ENCODE measurements at places on chromosomes 6 and 20. TPM values are rescaled to one million over a fixed set of nuclear protein-coding genes. Genes with fewer than 3 reads are reported as not detected.

Gene SNAP25
- total RNA-seq, result 19.7 TPM

Gene BRD2
- total RNA-seq, result 131 TPM

Gene CST11
- total RNA-seq, result not detected

Gene HSPA1L
- 1.2 TPM for total RNA-seq

Gene SIRT5
- total RNA-seq, result 3.4 TPM

Gene GNAS-AS1
- not detected for total RNA-seq

Gene MAPK13
- total RNA-seq, result 1.3 TPM

Gene EIF6
- 367 TPM for total RNA-seq

Gene LTA
- total RNA-seq, result 0.10 TPM

Gene NKX2-4
- total RNA-seq, result not detected

Gene ANGPT4
- total RNA-seq, result 0.03 TPM

Gene C20orf96
- total RNA-seq, result 11.2 TPM

Gene MLIP
- total RNA-seq, result not detected

Gene CCDC28A
- 9.3 TPM for total RNA-seq

Gene COQ3
- 10.4 TPM for total RNA-seq

Gene LAMA2
- 0.73 TPM for total RNA-seq

Gene UNC93A
- not detected for total RNA-seq

Gene R3HDML
- 0.35 TPM for total RNA-seq

Gene SLA2
- not detected for total RNA-seq

Gene HLA-DQA2
- not detected for total RNA-seq

Gene DACT2
- 0.65 TPM for total RNA-seq

Gene CPXM1
- total RNA-seq, result not detected

Gene DYNLT1
- total RNA-seq, result 111 TPM

Gene RFX6
- total RNA-seq, result not detected

Gene HMGCLL1
- 0.07 TPM for total RNA-seq

Gene ESR1
- total RNA-seq, result not detected

Gene FLRT3
- total RNA-seq, result 1.8 TPM

Gene GABRR1
- not detected for total RNA-seq

Gene DNPH1
- total RNA-seq, result 103 TPM

Gene PGC
- not detected for total RNA-seq

Gene KCNB1
- 0.51 TPM for total RNA-seq

Gene SLC17A3
- total RNA-seq, result 0.93 TPM

Gene GSTA2
- total RNA-seq, result not detected

Gene MYMX
- total RNA-seq, result not detected

Gene TIAM2
- total RNA-seq, result 3.2 TPM

Gene KCNK5
- 1.0 TPM for total RNA-seq

Gene TEAD3
- 5.7 TPM for total RNA-seq

Gene TAGAP
- not detected for total RNA-seq

Gene COL21A1
- 0.72 TPM for total RNA-seq

Gene ZC3H12D
- total RNA-seq, result 0.07 TPM

Gene RMND1
- 11.9 TPM for total RNA-seq

Gene SPEF1
- total RNA-seq, result 2.0 TPM

Gene CDH26
- 0.10 TPM for total RNA-seq

Gene SOBP
- 1.1 TPM for total RNA-seq

Gene THBS2
- not detected for total RNA-seq

Gene SYCP2
- 0.30 TPM for total RNA-seq

Gene SIGLEC1
- not detected for total RNA-seq

Gene TCP11
- not detected for total RNA-seq

Gene CCM2L
- 0.56 TPM for total RNA-seq

Gene TTBK1
- total RNA-seq, result 0.03 TPM

Gene CDH22
- total RNA-seq, result not detected

Gene NRSN1
- not detected for total RNA-seq

Gene MAK
- 0.10 TPM for total RNA-seq

Gene MUCL3
- total RNA-seq, result not detected

All from A549 treated with RU486 at 1 μM for 4 hours (cell line).